ENCODE measurements at places on chromosomes 5 and 9.

GRCh38 chr9:108618906-108619550 is 236.8 kb downstream of the ACTL7B start:
- no peak for ATAC-seq

DNA sequence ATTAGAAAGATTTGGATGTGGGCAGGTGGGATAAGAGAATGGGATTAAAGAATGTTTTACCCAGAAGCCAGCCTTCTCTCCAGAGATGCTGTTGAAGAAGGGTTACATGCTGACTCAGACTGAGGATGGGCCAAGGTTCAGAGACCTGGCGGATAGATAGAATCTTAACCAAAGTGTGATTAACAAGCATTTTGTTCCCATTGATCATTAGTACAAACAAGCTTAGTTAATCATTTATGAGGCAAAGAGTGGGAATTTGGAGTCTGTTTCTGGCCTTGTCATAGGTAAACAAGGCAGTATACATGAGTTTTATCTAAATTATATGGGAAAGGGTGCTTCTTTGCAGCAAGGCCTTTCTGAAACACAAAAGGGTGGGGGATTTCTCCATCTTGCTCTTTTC is 20.8 kb upstream of the DTWD2 start:
- ATAC-seq, result no peak

- peak; percentile 29 for ATAC-seq
These were observed 1.4 kb upstream of the ENC1 start for GRCh38 chr5:74641735-74642542.

GRCh38 chr5:140041492-140042392 is 1.4 kb downstream of the NRG2 start:
- ATAC-seq, result peak; percentile 59

DNA sequence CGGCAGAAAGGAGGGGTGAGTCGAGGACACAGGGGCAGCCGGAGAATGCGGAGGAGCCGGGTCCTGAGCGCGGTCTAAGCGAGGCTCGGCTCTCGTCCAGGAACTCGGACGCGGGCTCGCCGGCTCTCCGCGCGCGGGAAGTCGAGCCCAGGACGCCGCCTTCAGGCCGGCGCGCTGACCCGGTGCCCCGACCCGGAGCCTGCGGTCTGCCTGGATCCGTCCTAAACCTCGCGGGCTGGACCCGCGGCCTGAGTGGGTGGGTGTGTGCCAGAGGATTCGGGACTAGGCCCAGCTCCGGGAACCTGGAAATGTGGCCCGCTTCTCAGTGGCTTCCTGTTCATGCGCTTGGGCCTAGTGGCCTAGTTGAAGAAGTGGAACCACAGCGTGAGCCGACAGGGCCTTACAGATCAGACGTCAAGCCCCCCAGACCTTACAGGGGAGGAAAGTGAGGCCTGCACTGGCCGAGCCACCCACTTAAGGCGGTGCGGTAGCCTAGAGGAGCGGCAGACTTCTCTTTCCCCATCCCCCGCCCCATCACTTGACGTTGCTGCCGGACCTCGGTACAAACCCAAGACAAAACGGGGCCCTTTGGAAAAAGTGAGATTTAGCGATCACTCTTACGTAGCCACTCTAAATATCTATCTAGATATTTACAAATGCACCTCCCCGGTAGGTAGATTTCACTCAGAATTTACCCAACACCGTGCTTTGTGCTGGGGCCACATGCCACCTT is 1.2 kb downstream of the CDKN2B-AS1 start:
- ATAC-seq, result peak; percentile 44

- ATAC-seq, result no peak
These were observed 65.9 kb upstream of the EFNA5 start for GRCh38 chr5:107736638-107737037.

DNA sequence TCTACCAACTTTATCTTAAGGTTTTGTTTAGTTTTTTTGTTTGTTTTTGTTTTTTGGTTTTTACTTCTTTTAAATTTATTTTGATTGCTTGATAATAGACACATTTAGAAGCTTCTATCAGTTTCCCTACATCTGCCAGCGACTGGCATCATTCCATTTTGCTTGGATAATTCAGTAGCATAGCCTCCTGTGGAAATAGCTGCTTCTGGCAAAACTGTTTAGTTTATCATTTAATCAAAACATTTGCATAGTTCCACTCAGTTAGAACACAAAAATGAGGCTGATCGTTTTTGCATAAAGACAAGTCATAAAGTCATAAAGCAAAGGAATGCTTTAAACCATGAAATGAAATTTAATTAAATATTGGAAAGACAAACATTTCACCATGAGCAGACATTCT is 133.7 kb upstream of the NFIL3 start:
- no peak for ATAC-seq

DNA sequence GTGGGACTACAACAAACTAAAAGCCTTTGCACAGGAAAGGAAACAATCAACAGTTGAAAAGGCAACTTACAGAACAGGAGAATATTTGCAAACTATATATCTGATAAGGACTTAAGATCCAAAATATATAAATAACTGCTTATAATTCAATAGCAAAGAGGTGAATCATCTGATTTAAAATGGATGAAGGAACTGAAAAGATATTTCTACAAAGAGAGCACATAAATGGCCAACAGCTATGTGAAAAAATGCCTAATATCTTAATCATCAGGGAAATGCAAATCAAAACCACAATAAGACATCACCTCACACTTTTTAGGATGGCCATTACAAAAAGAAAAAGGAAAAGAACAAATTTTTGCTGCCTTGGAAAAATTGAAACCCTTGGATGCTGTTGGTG is 100.4 kb downstream of the LURAP1L start:
- no peak for ATAC-seq

DNA sequence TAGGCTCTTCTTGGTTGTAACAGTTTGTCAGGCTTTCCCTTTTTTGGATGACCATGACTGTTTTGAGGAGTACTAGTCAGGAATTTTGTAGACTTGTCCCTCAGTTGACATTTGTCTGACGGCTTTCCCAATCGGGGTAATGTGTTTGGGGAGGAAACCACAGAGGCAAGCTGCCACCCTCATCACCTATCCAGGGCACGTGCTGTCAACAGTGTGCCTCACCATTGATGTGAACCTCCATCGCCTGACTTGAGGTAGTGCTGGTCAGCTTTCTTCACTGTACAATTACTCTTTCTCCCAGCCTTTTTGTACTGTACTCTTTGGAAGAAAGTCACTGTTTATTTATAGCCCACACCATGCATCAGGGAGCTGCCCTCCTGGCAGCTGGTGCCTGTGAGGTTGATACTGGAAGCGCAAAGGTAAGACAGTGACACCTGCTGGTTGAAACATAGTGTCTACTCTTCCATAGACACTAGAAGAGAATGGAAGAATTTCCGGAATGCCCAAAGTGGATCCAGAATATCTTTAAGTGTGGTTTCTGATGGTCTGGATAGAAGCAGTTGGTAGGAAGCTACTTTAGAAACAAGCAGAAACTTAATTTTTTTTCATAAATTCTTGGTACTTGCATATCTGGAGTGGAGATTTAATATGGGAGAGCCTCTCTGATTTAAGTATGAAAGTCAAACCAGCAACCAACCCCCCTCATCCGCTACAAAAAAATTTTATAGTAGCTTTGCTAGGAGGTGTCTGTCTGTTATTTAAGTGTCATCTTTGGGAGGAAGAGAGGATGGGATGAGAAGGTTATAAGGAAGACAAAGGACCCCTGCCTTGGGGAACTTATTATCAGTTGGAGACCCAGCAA is 69.3 kb downstream of the SNX30 start:
- peak; percentile 100 for ATAC-seq

- peak; percentile 76 for ATAC-seq
These were observed 53.7 kb downstream of the RGMB start for GRCh38 chr5:98827161-98827560.

- ATAC-seq, result no peak
These were observed 11.0 kb upstream of the ACER2 start for GRCh38 chr9:19397845-19398244.

GRCh38 chr5:84239494-84239893 is 145.2 kb downstream of the EDIL3 start:
- no peak for ATAC-seq

- ATAC-seq, result no peak
These were observed 4.0 kb downstream of the FCHSD1 start for GRCh38 chr5:141647242-141647641.

- ATAC-seq, result 0 out of 3 replicates have a peak, but pooled peaks have one; percentile 28
These were observed 119.5 kb downstream of the HMHB1 start for GRCh38 chr5:143931476-143931875.

GRCh38 chr9:115756736-115757135 is 396.9 kb upstream of the PAPPA start:
- ATAC-seq, result no peak

DNA sequence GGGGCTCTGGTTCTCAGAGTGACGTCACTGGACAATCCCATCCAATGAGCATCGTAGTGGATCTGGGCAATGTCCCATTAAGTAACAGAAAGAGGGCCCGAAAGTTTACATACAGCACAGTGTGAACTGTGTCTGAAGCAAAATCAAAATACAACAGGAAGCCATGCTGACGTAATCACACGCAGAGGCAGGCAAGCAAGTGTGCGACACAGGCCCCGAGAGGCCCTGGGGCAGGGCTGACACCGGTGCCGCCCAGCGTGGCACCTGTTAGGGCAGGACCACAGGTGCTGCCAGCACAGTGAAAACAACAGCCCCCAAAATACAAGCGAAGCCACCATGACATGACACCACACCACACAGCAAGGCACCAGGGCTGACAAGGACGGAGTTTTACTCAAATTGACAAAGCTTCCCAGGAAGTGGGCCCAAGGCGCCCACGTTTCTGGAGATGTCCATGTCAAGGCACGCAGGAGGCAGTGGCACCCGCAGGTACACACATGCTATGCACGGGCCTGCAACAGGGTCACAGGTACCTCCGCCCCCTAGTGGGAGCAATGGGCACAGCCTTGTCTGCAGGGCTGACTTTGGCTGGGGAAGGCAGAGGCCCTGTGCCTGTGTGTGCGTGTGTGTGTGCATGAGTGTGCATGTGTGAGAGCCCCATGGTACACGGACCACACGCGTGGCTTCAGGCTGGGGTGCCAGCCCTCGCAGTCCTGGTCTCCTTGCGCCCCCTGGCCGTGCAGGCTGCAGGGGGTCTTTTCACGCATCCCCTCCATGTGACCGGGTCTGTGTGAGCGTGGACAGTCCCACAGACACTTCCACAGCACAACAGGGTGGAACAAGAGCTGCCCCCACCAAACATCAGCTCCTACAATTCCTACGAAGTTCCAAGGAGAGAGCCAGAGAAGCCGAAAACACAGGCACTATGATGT is 19.6 kb downstream of the QSOX2 start:
- peak; percentile 94 for ATAC-seq

GRCh38 chr5:45109062-45109461 is 300.3 kb downstream of the MRPS30 start:
- ATAC-seq, result no peak

- ATAC-seq, result no peak
These were observed 166.5 kb downstream of the FGF18 start for GRCh38 chr5:171585981-171586380.

GRCh38 chr5:34622098-34622400 is 34.1 kb upstream of the RAI14 start:
- ATAC-seq, result peak; percentile 73

- ATAC-seq, result no peak
These were observed 70.1 kb upstream of the UNC5A start for GRCh38 chr5:176740131-176740701.

GRCh38 chr5:88251048-88251711 is 17.5 kb downstream of the TMEM161B start:
- no peak for ATAC-seq

GRCh38 chr9:14532456-14533115 is 160.6 kb downstream of the ZDHHC21 start:
- ATAC-seq, result peak; percentile 57

DNA sequence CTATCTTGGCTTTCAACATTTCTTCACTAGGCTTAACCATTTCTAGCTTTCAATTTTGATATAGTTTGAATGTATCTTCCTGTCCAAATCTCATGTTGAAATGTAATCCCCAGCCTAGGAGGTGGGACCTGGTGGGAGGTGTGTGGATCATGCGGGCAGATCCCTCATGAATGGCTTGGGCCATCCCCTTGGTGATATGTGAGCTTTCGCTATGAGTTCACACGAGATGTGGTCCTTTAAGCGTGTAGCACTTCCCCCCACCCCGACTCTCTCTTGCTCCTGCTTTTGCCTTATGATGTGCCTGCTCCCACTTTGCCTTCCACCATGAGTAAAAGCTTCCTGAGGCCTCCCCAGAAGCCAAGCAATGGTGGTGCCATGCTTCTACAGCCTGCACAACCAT is 40.6 kb downstream of the PHAX start:
- no peak for ATAC-seq

DNA sequence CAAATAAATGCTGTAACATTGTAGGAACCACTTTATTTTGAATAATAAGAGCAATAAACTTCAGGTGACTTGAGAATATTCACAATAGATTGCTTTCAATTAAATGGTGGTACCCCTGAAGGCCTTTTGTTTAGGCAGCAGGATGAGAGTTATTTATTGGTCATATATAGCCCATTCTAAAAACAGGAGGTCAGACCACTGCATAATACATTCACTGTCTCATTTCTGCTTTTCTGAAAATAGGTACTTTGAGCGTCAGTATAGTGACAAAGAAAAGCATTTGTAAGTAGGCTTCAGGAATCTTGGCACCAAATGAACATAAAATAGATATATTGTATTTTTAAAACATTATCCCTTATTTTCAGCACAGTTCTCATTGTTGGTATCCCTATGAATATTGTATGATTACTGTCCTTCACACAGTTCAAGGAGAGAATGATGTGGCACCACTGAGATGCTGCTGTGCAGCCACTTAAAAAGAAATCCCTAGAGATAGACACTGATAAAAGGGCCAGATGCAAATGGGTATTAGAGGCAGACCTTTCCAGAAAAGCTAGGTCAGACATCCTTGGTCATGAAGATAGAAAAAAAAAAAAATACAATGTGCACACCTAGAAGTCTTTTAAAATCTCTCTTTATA is 381.8 kb upstream of the ST8SIA4 start:
- ATAC-seq, result no peak

- peak; percentile 34 for ATAC-seq
These were observed 184.6 kb downstream of the ACTL7B start for GRCh38 chr9:108671176-108671575.

DNA sequence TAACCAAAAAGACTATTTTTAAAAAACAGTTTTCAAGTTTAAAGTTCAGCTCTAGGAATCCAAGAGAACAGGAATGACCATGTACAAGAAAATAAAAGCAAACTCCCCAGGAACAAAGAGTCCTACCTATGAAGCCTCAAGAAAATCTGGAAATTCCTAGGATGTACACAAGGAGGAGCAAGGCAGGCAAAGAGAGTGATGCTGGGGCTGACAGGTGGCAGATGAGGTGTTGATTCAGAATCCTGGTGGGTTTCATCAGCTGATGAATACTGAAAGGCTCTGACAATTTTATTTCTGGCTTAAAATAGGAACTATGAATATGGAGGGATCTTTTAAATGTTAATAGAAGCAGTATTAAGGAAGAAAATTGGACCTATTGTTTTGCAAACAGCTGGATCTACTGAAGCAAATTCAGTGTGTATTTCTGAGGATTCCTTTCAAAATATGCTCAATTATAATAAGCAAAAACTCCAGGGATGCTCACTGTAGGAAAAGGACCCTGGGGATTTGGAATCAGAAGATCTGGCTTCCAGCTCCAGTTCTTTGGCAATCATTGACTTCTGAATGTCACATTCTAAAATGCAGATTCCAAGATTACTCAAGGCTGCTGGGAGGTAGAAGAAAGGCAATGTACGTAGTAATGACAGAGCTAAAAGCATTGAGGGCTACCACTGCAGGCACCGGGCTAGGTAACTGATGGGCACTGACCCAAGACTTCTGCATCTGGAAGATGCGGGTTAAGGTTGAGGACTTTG is 28.0 kb upstream of the SH3RF2 start:
- ATAC-seq, result peak; percentile 39

- ATAC-seq, result peak; percentile 76
These were observed 242.9 kb downstream of the CSNK1G3 start for GRCh38 chr5:123754908-123755307.

All from SK-N-SH treated with all-trans-retinoic acid at 6 μM for 48 hours (cell line).